Keratinocyte (primary cell): ENCODE measurements at places on chromosomes 3 and 15.
A peak's percentile ranks its signal among the peaks of the same experiment; 100 is the strongest.

DNA sequence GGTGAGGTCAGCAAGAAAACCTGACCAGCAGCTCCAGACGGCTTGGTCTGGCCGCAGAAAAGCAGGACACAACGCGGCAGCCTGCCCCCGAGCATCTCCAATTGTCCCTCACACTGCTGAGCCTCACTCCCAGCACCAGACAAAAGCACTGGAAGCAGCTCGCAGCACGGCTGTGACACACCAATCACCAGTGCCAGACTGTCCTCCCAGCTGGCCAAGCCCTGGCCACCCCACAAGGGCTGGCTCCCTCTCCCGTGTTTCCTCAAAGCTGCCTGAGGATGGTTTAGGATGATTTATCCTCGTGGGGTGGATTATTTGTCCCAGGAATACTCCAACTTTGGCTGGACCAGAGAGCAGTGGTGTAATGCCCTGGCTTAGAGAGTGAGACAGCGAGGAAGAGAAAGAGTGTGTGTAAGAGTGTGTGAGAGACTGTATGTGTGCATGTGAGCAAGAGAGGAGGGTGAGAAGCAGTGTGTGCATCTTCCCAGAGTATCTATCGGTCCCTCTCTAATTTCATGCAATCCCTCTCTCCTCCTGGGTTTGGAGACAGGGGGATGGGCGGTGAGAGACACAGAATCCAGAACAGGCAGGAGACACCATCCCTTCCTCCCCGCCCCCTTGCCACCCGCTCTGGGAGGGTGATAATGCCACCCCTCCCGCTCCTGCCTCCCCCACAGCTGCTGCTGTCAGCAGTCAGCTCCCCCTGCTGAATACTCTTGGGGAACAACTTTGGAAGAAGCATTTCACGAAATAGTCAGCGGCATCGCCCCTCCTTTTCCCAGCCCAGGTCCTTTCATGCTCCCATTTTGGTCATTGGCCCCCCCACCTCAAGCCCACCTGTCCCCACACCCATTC is 34.2 kb downstream of the SEMA5B start:
- no peak for DNase-seq

- DNase-seq: peak; percentile 25
Observed at GRCh38 chr3:40623567-40623966, 98.8 kb downstream of the ZNF621 start.

DNA sequence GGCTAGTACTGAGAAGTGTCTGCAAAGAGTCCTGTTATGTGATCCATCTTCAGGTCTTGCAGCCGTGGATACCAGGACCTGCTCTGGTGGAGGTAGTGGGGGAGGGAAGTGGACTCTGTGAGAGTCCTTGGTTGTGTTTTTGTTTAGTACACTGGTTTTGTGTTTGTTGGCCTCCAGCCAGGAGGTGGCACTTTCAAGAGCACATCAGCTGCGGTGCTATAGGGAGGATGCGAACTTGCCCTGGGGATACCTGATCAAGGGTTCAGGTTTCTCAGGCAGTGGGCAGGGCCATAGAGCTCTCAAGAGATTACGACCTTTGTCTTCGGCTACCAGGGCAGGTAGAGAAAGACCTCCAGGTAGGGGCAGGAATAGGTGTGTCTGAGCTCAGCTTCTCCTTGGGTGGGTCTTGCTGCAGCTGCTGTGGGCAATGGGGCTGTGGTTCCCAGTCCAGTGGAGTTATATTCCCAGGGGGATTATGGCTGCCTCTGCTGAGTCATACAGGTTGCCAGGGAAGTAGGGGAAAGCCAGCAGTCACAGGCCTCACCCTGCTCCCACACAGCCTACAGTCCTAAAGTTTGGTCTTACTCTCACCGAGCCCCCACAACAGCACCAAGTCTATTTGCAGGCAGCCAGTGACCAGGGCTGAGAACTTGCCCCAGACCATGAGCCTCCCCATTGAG is 132.8 kb upstream of the NPHP3 start:
- no peak for DNase-seq

DNA sequence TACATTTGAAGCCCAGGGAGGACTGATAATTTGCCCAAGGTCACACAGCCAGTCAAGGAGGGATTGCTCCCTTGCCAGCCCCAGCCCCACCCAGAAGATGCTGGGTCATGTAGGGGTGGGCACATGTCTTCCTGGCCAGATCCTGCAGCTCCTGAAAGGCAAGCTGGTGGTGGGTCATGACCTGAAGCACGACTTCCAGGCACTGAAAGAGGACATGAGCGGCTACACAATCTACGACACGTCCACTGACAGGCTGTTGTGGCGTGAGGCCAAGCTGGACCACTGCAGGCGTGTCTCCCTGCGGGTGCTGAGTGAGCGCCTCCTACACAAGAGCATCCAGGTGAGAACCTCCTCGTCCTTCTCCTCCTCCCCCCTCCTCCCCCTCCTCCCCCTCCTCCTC is 13.2 kb downstream of the ISG20 start:
- no peak for DNase-seq

DNA sequence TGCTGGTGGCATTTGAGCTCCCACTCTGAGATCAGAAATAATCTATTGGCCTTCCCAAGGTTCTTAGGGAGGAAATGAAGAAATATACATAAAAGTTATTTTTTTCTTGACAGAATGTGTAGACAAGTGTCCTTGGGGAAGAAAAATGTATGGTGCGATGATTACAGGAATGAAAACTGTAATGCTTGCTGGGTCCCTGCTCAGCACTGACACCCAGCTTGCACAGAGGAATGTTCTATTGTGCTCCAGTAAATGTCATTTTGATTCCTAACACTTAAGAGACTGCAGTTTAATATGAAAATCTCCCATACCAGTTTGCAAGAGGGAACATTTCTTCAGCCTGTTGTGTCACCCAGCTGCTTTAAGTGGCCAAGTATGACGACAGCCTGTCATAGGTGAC is 271.3 kb upstream of the TPM1 start:
- no peak for DNase-seq

- DNase-seq: no peak
Observed at GRCh38 chr3:141929341-141929995, 53.0 kb downstream of the ATP1B3 start.

GRCh38 chr15:73799466-73799865 is 46.3 kb upstream of the INSYN1 start:
- DNase-seq: no peak

GRCh38 chr15:77578641-77579372 is 53.9 kb downstream of the LINGO1 start:
- DNase-seq: no peak

GRCh38 chr3:48215466-48215865 is 7.8 kb upstream of the CAMP start:
- DNase-seq: no peak

- DNase-seq: no peak
Observed at GRCh38 chr3:114624571-114625181, 330.8 kb downstream of the TIGIT start.

DNA sequence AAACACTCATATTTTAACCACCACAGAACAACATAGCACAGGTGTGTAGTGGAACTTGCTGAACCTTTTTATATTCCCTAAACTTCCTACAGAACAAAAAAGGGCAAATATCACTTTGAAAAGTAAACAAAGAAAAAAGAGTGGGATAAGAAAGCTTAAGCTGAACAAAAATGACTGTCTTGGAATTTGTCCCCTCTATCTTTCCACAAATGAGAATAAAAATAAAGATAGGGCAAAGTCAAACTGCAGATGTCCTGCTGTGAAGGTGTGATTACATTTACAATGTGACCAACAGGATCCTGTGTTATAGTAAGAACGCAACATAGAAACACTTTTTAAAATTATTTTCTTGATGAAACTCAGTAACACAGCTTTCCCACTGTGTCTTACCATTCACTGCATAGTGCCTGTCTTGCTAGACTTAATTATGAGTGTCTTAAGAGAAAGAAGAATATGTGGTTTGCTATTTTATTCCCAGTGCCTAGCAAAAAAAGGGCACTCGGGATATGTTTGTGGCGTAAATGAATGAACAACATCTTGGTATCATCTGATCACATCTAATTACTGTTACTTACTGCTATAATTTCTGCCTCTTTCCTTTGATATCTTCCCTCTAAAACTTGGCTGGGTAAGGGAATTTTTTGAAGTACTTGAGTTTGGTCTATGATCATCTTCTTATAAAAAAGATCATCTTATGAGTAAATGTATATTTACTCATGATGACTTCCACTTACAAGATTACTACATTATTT is 67.5 kb downstream of the DENND4A start:
- DNase-seq: no peak

DNA sequence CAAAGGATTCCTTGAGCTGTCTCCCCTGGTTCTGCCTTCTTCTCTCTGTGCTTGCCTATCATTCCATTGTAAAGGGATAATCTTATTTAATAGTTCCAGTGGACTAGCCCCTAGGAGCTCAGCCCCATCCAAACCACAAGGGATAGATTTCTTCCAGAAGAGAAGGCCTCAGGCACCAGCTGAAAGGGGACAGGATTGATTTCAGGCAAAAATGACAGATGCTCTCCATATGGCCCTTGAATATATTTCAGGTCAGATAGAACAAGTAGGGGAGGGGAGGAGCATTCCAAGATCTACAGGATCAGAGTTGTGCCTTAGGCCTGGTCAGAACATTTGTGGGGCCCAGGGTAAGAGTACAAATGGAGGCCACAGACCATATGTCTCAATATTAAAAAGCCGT is 85.3 kb downstream of the RPLP1 start:
- DNase-seq: no peak
